G401 (cell line): ENCODE measurements at places on chromosomes 12 and 14.
A peak's percentile ranks its signal among the peaks of the same experiment; 100 is the strongest.

GRCh38 chr12:57456737-57457490 is 1.8 kb downstream of the INHBE start:
- DNase-seq: no peak

DNA sequence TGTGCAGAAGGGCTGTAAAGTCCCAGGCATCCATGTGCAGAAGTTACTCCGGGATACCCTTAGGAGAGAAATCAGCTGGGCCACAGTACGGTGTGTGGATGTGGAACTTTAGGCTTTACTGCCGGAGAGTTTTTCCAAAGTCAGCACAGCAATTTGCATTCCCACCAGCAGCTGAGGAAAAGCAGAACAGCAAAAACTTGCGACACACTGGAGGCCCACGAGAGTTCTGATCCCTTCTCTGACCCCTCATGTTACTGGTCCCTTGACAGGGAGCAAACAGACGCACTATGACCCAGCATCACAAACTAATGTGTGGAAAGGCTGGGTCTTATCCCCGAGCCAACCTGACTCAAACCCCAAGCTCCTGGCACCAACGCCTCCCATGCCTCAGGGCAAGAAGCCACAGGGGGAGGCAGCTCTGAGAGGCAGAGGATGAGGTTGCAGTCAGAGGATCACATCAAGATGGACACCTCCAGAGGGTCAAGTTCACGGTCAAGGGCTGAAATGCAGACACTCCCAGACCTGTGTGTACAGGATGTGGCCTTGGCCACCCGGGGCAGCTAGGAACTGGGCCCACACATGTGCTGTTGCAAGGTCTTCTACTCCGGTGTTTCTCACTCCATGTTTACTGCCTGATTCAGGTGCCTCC is 38.6 kb downstream of the CCDC88C start:
- DNase-seq: no peak

DNA sequence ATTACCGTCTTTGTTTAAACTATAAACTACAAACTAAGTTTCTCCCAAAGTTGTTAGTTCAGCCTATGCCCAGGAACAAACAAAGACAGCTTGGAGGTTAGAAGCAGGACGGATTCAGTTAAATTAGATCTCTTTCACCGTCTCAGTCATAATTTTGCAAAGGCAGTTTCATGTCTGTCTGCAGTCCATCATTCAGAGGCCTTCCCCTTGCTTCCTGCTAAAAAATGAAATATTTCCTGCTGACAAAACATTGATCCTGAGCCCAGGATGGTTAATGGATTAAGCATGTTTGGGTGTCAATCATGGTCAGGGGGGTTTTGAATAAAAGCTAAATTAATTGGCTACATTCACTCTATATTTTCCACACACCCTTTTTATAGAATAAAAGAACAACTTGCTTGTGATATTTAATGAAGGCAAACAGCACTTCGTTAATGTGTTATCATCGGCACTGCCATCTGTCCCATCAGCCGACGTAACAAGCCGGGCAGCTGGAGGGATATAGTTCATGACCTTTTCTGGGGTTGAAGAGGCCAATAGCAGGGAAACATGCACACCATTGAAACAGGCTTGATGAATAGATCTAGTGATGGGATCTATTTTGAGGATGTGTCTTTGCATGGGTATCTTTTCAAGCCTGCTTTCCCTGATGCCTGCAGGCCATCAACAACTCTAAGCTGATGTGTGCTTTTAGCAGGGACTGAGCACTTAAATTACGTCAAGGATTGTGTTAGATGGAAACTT is 521.3 kb upstream of the TMEM132C start:
- no peak for DNase-seq

DNA sequence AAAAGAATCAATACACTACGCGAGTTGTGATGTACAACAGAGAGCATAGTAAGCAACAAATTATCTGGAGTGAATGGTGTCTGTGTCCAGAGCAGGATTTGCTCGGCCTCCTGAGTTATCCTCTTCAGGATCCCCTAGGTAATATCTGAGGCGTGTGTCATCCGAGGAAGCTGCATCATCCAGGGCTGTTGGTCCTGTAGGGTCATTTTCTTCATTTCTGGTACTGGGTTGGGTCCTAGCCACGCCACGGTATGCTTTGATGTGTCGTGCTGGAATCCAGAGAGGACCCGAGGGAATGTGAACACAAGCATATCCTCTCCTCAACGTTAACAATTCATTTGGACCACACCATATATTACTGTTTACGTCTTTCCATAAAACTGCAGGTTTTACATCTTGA is 19.0 kb upstream of the CLEC4E start:
- DNase-seq: no peak

DNA sequence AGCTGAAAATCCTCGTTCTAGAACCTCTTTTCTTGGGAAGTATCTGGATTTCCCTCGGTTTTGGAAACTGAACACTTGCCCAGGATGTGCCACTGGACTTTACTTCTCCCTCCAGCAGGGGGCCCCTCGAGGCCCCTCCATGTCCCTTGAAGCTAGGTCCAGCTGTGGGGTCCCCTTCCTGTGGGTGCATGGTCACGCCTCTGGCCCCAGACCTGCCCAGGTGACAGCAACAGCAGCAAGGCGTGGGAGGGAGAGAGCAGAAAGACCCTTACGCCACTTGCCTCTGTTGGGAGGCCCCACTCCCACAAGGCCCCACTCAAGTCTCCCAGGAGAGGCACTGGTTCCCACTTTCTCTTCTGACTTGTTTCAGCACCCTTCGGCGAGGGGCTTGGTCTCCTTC is 3.1 kb downstream of the SLC25A29 start:
- no peak for DNase-seq

DNA sequence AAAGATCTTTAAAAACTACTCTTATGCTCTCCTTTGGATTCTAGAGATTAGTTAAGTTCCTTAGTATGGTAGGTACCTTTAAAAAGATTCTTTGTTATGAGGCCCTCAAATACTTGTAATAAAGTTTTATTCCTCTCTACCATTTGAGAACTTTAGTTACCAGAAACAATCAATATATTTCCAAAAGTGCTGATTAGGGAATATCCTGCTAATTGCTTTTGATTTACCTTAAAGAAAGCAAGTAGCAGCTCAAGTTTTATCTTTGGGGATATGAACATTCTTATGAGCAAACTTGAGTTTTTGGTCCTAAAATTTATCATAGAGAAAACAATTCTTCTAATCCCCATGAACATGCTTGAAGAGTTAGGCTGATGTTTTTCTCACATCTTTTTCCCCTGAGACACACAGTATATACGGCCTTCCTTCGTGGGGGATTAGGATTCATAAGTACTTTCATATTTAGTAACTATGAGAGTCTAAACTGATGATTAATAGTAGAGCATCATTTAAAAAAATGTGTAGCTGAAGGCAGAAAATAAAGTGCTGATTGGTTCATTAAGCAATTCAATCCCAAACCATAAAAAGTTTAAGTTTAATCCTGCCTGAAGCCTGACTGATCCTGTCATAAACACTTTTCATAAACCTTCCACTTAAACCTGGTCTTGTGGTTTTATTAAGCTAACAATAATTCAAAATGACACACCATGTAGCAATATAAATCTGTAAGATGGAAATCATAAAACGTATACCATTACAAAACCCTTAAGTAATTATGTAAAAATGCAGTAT is 380.5 kb upstream of the FBXO33 start:
- DNase-seq: no peak

GRCh38 chr14:69876848-69877306 is 2.3 kb upstream of the SMOC1 start:
- DNase-seq: peak; percentile 56

- DNase-seq: no peak
These were observed 83.1 kb downstream of the KCNMB4 start for GRCh38 chr12:70449074-70449752.

DNA sequence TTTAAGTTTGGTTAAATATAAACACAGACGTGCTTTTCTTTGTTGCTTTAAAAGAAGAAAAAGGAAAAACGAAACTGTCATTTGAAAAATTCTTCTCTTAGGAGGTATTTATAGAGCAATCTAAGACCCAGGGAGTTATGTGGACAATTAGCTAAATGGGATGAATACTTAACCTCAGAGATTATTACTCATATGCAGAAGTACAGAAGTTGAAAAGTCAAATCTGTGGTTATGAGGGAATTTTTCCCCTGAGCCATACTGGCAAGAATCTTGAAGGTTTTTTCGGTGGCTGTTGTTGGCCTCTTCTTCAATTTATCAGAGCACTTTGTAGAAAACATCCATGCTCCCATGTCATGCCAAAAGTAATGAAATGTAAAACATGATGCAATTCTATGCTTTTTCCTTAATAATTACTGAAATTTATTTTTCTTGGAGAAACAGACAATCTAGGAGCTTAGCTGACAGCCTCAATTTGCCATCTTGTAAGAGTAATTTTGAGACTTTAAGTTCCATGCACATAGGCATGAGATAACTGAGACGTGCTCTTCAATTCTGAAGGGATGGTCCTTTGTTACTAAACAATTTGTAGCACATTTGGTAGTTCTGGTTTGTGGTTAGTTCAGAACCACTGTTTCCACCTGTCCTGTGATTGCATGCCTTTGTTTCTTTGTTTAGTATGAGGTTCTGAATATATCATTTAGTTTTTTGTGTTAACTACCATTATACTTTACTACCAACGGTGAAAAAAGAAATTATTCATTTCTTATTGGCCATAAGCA is 126.6 kb downstream of the BCAT1 start:
- DNase-seq: no peak

DNA sequence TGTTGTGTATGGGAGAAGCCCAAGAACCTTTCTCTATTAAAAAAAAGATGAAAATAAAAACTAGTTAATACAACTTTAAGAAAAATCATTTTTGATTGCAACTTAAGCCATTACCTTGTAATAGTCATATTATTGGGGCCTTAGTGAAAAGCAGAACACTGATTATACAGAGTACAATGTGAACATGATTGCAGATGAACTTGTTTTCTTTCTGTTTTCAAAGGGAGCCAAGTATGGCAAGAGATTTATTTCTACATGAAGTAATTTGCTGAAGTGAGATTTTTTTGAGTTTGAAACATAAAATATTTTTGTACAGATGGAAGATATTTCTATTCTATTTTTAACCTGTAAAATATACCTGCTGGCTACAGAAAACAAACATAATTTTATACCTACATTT is 104.9 kb downstream of the GPR135 start:
- DNase-seq: no peak

DNA sequence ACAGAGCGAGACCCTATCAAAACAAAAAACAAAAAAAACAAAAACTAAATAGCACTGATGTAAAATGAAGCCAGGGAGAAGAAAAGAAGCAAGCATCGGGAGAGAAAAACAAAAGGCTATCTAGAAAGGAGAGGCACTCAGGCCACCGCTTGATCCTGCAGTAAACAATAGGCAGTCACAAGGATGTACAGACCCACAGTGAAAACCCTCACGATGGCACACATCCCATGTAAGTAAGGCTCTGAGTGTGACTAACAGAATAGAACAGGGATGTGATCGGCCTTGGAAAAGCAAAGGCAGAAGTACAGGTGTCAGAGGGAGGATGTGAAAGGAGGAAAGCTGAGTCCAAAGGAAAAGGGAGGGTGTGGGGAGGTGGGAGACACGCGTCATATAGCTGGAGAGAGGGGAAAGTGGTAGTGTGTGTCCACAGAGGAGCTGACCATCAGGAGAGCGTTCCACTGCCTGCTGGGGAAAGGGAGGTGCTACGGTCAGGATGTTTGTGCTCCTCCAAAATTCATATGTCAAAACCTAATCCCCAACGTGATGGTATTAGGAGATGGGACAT is 31.5 kb downstream of the CAMKK2 start:
- no peak for DNase-seq

DNA sequence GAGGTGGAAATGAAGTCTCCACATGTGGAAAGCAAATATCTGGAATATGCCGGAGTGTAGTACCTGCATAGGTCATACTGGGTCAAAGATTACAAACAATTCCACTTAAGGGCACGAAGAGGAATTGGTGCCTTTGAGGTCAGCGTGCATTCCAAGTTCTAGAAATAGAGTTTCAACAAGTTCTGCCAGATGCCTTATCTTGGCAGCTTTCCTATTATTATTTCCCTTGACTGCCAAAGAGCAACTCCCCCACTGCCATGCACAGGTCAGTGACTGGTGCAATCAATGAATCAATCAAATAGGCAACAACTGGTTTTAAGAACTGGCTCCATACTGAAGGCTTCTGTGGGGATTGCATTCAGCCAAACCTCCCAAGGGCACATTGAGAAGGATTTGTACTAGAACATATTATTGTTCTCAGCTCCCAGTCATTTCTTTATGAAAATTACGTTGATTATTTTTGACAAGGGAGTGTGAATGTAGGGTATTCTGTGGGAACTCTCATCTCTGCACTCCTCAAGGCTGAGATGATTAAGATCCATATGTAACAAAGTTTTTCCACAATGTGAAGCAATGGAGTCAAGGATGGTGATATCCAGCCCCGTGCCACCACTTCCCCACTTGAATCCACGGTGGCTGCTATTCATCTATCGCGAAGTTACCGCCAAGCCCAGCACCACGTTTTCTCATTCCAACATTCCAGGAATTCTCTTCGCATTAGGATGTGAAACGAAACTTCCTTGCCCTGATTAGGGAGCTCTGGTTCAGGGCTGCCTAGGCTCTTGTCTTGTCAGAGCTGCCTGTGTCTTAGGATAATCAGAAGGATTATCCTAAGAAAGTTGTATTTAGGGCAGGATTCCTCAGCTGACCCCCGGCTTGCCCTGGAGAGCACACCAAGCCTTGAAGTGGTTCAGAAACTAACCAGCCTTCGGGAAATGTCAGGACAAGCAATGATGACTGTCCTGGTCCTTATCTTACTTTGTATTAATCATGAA is 115.1 kb upstream of the PCED1B start:
- no peak for DNase-seq

DNA sequence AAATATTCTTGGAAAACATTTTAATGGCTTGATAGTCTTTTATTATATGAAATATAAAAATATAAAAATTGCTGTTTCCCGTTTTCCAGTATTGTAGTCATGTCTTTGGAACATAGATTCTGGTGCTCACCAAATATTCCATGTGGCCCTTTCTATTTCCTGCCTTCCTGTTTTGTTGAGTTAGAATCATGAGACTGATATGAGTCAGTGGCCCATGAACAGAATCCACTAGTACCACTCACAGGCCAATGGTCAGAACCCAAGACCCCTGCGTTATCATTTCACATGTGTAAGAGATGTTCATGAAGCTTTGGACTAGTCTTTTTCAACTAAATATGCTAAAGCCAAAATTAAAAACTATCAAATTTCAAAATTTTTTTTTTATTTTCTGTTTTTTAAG is 56.9 kb downstream of the BICD1 start:
- no peak for DNase-seq

DNA sequence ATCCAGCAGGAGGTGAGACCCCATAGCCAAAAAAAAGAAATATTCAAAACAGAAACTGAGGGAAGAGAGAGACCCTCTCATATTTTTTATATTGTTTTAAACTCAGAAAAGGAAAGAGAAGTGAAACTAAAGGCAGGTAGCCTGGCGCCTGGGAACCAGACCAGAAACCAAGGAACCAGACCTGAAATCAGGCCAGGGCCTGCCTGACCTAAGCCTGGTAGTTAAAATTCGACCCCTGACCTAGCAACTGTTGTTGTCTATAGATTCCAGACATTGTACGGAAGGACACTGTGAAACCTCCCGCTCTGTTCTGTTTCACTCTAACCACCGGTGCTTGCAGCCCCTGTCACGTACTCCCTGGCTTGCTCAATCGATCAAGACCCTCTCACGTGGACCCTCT is 38.5 kb upstream of the CD163 start:
- DNase-seq: no peak

GRCh38 chr14:103137689-103138300 is 14.5 kb downstream of the TNFAIP2 start:
- DNase-seq: no peak

GRCh38 chr14:71403656-71404055 is 496.4 kb downstream of the PCNX1 start:
- DNase-seq: no peak
